ENCODE measurements at places on chromosomes 1 and 21.

GRCh38 chr1:100941098-100941527 is 45.2 kb downstream of the SLC30A7 start:
- DNase-seq: no peak

DNA sequence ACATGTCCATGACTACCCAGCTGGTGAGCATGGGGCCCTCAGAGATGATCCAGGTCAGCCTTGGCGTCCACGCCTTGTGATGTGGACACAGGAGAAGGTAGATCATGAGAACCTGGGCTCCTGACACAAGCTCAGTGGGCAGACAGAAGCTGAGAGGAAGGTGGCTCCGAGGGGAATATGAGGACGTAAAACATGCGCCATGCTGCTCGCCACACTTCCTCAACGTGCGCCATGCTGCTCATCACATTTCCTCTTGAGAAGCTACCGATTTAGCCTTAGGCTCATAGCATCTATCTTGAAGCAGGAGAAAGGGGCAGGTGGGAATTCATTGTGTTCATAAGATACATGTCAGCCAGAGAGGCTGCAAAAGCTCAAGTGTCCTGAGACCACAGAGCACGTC is 176.9 kb downstream of the KAZN start:
- no peak for DNase-seq

DNA sequence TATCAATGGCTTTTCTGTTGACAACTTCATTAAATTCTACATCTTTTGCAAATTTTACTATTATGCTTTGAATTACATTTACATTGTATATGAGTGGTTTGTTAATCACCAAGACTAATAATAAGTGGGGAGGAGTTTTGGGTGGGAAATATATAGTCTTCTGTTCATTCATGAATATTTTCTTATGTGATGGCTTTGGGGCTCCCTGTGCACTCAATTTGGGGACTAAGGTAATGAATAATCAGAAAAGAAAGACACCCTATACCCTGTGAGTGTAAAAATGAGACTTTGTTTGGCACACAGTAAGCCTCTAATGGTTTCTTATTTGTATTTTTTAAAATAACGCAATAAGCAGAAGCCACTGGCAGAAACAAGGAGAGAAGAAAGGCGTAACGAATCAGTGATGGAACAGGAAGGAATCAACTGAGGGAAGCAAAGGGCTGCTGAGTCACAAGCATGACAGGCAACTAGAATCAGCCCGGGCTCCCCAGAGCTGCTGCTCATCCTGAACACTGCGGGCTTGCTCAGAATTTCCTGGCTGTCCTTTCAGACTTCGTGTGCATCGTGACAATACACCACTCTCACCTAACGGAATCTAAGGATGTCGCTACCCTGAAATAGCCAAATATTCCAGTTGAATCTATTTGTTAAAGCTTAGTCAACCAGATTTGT is 20.8 kb upstream of the RGS2 start:
- no peak for DNase-seq

- no peak for DNase-seq
These were observed 12.8 kb upstream of the CYP2J2 start for GRCh38 chr1:59939393-59939792.

GRCh38 chr1:151978922-151979321 is 14.7 kb downstream of the S100A10 start:
- no peak for DNase-seq

DNA sequence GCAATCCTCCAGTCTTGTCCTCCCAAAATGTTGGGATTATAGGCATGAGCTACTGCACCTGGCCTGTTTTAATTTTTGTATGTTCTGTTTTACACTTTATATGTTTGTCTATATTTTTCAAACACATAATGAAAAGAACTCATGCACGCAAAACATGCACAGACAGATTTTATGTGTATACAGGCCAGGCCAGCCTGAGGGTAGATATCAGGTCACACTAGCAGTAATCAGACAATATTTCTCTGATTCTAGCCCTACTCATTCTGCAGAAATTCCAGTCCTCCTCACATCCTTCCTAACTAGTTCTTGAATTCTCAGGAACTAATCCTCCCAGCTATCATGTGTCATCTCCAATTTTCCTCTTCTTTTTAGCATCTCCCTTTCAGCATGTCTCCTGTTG is 27.8 kb upstream of the PHGDH start:
- no peak for DNase-seq

DNA sequence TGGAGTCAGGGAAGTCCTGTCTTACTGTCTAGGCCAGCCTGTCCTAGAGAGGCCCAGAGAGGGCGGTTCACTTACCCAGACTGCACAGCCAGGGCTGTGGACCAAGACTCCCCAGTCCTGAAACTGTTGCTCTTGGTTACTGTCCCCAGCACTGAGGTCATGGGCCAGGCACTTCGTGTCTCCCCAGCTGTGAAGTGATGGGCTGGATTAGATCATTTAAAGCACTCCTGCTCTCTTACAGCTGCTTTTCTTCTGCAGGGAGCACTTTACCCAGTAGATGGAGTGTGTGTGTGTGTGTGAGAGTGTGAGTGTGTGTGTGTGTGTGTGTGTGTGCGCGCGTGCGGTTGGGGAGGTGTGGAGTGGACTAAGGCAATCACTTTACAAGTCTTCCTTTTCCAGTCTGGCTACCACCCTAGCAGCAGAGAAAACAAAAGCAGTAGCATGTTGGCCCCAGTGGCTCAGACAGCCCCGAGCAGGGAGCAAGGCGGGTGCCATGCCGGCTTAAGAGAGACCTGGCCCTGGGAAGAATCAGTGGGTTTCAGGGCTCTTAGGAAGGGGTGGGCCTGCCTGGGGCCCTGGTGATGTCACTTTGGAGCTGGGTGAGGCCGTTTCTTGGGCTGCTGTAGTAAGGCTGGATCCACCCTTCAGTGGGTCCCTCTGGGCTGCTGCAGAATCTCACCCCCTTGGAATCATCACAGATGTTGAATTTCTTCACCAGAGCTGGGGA is 2.4 kb downstream of the SPSB1 start:
- DNase-seq: no peak

DNA sequence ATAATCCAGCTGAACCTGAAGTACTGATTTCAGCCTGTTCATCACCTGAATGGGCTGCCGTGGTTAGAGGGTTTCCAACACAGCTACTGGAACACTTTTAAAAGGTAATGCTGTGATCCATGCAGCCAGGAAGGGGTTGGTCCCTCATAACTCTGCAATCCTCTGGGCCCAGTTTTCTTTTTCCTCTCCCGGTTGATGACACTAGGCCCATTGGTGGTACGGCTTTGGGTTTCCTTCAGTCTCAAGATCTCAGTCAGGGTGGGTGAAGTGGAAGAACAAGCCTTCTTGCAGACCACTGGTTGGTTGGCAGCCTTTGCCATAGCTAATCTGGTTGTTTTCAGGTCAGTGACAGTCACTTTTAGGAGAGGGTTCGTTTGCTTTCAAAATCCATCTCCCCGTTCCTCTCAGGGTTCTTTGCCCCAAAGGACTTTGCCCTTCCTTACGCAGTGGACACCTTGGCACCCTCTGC is 502 bp upstream of the SLC35A3 start:
- DNase-seq: peak; percentile 9

DNA sequence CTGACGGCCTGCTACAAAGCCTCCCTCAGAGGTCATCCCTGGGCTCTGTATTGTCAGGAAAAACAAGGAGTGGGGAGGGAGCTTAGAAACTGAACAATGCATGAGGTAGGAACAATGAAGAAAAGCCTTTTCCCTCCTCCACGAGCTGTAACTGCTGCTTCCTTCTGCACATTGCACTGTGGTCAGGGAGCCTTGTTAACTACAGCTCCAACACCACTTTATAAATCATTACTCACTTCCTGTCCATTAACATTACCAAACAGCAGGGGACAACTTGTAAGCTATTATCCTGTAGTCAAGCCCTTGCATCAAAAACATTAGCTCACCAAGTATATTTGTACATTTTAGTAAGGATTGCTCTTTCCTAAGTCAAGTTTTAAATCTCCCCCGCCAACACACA is 336.0 kb upstream of the NR5A2 start:
- DNase-seq: no peak

GRCh38 chr1:186849826-186850225 is 21.1 kb downstream of the PLA2G4A start:
- no peak for DNase-seq

GRCh38 chr1:12717301-12717838 is 1.5 kb downstream of the AADACL3 start:
- DNase-seq: no peak

DNA sequence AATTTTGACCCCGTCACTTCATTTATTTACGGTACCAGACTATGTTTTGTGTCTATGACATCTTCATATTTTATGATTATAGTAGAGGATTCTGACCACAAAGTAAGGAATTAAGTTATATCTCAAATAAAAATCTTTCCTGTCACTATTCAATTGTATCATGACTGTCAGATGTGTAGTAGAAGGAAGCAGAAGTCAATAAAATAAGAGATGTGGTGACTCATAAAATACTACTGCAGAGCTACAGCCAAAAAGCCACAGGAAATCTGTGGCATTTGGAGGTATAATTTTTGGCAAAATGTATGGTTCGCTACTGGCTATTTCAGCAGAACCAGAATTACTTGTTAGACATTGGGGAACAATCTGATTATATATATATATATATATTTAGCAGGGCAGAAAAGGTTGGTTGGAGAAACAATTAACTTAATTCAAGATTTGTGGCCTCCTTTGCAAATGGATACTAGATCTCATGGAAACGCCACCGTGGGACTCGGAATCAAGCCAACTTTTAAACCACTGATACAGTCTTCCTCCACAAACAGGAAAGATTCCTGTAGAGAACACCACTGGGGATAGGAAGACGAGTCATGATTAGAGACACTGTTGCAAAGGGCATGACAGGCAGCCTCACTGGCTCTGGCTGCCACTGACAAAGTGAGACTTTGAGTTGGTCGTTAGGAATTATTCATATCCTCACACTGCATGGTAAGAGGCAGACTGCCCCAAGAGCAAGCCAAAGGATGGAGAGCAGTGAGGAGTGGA is 5.1 kb downstream of the FCRL2 start:
- DNase-seq: no peak

DNA sequence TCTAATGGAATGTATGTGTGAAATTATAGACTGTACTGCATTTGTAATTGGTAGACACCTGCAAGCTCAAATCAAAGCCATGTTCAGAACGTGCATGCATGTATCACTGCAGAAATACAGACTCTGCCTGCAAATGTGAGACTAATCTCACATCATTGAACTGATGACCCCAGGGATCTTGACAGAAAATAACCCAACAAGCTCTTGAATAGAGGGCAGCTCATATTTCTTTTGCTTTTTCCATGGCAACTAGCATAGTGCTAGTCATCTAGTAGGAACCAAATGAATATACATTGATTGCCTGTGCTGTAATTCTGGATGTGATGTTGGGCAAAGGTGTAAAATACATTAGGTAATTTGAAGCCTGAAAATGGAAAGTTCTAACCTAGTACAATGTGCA is 62.4 kb downstream of the PTPRC start:
- no peak for DNase-seq

- no peak for DNase-seq
These were observed 2.4 kb downstream of the HMGB4 start for GRCh38 chr1:33866281-33866680.

DNA sequence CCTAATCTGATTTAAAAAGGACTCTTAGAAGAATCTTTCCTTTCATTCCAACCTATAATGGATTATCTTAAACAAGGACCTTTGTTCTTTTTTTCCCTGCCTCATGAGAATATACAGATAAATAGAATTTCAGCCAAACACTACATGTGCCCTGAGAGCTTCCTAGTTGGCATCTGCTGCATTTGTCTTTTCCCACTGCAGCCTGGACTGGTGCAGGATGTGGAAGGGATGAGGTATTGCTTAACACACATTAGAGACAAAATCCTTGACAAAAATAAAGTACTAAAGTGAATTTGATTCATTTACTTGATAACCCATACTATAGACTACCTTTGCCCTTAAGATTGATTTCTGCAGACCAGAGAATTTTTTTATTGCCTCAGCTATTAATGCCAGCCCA is 59.5 kb downstream of the PALMD start:
- no peak for DNase-seq

- DNase-seq: no peak
These were observed 125.0 kb downstream of the ADSS2 start for GRCh38 chr1:244326757-244327156.

DNA sequence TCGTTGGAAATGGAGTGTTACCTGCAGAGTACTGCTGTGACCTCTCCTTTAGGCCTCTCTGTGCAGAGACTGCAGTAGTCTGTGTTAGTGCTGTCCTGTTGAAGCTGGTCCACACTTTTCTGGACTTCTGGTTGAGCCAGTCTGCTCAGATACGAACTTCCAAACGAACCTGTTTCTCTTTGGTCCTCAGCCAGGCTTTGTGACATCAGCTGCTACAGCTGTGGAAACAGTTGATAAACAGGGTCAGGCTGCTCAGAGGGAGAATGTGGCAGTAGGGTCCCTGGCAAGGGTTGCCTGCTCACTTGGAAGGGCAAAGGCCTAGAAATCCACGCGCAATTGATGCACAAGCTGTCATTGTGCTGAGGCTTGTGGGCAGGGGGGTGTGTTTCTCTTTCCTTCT is 98.8 kb downstream of the NOS1AP start:
- DNase-seq: no peak
